Keratinocyte (primary cell): ENCODE measurements at places on chromosomes 5 and 9. TPM values are rescaled to one million over a fixed set of nuclear protein-coding genes. Genes with fewer than 3 reads are reported as not detected.

SLC46A2 gene
- polyA plus RNA-seq, result not detected in 3 replicates

GALNT12 gene
- polyA plus RNA-seq, result 1.1 to 1.8 TPM (median 1.2 TPM) in 3 replicates

NAIP gene
- 0.53 to 1.7 TPM (median 1.4 TPM) in 3 replicates for polyA plus RNA-seq

ARL10 gene
- 0.70 to 2.4 TPM (median 1.6 TPM) in 3 replicates for polyA plus RNA-seq

ERAP2 gene
- 35.2 to 41.0 TPM (median 37.0 TPM) in 3 replicates for polyA plus RNA-seq

CAVIN4 gene
- polyA plus RNA-seq, result 0.10 to 0.18 TPM (median 0.18 TPM) in 3 replicates

NUTM2G gene
- not detected in 3 replicates for polyA plus RNA-seq

IL5 gene
- polyA plus RNA-seq, result not detected in 3 replicates
